SK-N-SH treated with all-trans-retinoic acid at 6 μM for 48 hours (cell line): ENCODE measurements at places on chromosomes 2 and 18.

GRCh38 chr2:189854940-189855339, 70.7 kb downstream of the PMS1 start:
- ATAC-seq: no peak

DNA sequence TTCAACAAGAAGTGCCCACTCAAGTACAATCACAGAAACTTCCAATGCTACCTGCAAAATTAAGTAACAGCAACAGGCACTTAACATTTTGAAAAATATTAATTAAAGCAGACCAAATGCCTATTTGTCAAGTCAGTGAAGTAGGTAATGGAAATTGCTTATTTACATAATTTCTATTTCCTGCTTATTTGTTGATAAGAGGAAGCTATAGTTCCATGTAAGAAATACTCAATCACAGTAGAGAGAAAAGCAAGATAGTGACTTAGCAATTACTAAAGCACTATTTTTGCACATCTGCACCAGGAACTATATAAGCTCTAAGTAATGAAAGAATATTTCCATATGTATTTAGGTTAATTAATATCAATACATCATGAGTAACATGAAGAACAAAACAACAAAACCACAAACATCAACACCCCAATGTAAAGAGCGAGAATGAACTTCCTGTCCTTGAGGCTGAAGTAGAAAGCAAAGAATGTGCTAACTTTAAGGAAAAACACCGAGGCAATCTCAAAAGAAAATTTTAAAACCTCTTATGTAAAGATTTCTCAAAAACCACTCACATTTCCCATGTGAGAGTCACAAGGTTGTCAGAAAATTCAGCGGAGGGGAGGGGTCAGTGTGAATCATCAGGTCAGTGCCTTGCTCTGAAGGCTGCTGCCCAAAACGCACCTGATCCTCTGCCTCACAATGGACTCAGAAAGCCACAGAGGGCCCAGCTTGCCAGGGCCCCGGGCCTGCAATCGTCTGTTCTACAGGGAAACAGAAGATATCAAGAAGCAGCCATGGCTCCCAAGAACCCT, 12.5 kb downstream of the NPC1 start:
- ATAC-seq: 0 out of 3 replicates have a peak, but pooled peaks have one; percentile 42

GRCh38 chr18:69795791-69796190, 151.9 kb downstream of the CD226 start:
- ATAC-seq: no peak

GRCh38 chr2:1625281-1626001, 118.9 kb downstream of the PXDN start:
- peak; percentile 75 for ATAC-seq

GRCh38 chr2:63301481-63301880, 250.9 kb downstream of the OTX1 start:
- ATAC-seq: no peak
